ENCODE measurements at places on chromosomes 16 and 17.
A peak's percentile ranks its signal among the peaks of the same experiment; 100 is the strongest.

DNA sequence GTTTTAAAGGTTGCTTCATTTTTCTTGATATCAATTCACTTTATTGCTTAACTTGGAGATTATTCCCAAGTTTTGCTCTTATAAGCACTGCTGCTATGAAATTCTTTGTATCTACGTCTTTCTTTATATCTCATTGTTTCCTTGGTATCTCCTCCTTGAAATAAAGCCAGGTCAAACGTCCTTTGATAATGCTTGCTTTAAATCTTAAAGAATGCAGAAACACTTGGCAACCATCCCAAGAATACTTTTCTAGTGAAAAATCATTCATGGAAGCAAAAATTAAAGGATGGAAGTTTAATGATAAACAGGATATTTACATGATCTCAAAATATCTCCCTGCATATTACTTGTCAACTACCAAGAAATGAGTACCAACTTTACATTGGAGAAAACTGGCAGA, 175.2 kb downstream of the CPPED1 start:
- no peak for DNase-seq

DNA sequence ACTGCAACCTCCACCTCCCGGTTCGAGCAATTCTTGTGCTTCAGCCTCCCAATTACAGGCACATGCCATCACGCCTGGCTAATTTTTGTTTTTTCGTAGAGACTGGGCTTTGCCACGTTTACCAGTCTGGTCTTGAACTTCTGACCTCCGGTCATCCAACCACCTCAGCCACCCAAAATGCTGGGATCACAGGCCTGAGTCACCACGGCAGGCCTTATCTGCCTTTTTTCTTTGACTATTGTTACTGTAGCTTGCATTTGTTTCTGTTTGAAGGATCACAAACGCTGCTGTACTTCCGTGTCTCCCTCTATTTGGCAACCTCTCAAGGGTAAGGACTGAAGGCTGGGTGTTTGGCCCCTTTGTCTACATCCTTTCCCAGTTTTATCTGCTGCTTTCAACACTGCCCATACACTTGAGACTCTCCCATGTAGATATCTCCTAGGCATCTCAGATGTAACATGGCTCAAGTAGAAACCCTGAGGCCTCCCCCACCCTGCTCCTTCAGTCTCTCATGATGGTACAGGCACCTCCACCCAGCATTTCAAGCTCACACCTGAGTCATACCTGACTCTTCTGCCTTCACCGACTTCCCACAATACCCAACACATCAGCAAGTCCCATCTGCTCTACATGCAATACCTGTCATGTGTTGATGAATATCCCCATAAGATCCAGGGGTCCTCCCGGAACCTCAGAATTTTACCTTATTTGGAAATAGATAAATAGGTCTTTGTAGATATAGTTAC, 219.0 kb downstream of the CPPED1 start:
- DNase-seq, result no peak

- no peak for DNase-seq
These were observed 52.2 kb downstream of the NDE1 start for GRCh38 chr16:15701975-15702970.

GRCh38 chr16:370979-371514, 709 bp upstream of the MRPL28 start:
- DNase-seq, result no peak

DNA sequence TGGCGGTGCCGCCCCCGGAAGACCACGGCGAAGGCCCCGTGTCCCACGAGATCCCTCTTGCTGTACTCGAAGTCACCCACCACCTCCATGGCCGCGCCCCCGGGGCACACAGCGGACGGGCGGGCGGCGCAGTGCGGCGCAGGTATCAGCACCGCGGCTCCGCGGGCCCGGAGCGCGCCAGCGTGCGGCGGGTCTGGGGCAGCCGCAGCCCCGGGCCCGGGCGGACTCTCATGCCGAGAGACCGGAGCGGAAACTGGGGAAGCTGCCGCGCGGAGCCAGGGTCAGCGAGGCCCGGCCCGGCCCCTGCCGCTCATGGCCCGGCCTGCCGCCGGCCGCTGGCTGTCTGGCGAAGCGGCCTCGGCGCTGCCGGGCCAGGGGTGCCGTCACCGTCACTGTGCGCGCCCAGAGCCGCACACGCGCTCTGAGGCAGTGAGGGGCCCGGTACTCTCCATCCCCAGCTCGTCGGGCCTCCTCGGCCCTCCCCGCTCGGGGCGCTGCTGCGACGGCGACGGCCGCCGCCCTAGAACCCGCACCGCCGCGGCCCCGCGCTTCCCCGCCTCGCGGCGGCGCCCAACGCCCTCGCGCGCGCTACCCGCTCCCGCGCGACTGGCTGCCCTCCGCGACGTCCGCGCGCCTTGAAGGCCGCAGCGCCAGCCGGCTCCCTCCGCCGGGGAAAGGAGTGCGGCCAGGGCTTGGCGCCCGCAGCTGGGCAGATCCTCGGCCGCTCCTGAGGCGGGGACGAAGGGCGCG, at the start of gene ULK2:
TSS of gene ULK2 (minus strand) at position 608 of the 750 bp plus-strand sequence. CDS start at position 89, 519 bp downstream.
- peak; percentile 37 for DNase-seq

DNA sequence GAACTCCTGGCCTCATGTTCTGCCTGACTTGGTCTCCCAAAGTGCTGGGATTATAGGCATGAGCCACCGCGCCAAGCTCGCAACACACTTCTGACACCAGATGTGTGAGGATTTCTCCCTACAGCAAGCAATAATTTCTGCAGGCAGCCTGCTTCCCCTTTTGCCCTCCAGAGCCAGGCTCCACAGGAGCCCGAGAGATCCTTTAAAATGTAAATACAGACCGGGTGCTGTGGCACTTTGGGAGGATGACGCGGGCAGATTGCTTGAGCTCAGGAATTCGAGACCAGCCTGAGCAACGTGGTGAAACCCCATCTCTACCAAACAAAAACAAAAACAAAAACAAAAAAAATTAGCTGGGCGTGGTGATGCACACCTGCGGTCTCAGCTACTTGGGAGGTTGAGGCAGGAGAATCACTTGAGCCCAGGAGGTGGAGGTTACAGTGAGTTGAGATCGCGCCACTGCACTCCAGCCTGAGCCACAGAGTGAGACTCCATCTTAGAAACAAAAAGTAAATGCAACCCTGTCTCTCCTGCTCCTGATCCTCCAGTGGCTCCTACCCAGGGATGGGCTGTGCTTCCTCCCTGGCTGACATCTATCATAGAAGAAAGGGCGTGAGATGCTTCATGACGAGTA, 14.7 kb downstream of the C16orf96 start:
- no peak for DNase-seq

DNA sequence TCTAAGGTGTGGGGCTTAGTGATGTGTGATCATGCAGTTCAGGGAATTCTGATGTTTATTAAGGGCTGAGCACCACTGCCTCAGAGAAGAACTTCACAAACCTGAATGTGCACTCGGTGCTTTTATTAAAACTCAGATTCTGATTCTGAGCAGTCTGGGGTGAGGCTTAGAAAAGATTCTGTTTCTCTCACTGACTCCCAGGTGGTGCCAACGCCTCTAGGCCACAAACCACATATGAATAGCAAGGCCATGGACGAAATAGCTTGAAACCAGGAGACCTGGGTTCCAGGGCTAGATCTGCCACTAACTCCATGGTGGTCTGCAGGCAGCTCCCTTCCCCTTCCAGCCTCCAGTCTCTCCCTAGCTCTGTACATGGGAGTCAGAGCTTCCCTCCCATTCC, 169.1 kb downstream of the HS3ST3B1 start:
- no peak for DNase-seq

GRCh38 chr17:81898029-81898866, 3.8 kb upstream of the NPB start:
- DNase-seq, result no peak

DNA sequence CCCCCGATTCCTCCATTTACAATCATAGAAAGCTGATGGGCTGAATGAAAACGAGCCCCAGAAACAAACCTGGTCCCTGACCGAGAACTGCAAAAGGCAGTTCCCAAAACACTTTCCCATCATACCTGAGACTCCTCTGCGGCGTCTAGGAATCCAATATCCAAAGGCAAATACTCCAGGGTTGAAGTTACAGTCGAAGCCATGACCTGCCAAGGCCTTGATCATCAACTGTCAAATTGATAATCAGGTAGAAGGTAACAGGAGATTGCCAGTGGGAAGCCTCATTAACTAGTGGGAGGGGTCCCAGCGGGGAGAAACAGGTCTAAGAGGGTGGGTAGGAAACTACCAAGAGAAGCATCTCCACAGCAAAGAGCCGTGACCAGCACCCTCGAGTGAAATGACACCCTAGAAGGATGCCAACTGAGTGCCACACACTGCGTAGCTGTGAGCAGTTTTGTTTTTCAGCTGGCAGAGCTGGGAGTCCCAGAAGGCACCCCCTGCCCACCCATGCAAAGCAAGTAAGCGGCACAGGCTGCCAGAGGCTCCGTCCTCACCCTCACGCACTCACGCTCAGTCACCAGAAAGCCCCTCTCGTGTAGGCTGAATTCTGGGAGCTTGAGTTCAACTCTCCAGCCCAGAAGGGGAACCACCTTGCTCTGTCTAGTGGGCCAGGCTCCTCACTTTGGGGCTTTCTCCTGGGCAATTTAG, 146.1 kb downstream of the GAS7 start:
- DNase-seq, result no peak

DNA sequence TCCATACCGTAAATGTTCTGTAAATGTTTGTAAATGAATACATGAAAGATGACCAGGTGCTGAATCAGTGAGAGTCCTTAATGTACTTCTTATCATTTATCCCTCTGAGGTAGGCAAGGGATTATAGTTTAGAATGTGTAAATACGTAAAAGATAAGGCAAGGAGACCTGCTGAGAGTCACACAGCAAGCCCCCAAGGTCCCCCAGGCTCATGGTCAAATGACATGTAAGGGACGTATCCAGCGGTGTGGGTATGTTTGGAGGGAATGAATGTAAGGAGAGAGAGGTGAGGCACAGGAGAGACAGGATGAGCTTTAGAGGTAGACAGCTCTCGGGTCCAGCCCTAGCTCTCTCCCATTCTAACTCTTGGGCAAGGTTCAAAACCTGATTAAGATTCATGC, 341.8 kb downstream of the WWOX start:
- DNase-seq, result no peak

DNA sequence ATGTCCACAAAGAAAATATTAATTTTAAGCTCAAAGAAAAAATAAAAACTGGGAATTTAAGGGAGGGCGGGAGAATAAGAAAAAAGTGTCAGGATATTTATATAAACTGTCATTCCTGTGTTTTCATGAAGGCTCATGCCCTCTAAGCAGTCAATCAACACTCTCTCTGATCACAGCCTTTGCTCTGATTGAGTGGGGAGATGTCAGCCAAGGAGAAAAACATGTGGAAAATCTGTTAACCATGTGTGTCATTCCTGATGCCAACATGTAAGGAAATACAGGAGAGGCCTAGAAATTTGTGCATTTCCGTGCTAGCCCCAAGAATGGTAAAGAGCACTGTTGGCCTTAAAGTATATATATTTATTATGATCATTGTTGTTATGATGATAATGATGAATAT, 137.9 kb upstream of the IRX5 start:
- DNase-seq, result no peak

DNA sequence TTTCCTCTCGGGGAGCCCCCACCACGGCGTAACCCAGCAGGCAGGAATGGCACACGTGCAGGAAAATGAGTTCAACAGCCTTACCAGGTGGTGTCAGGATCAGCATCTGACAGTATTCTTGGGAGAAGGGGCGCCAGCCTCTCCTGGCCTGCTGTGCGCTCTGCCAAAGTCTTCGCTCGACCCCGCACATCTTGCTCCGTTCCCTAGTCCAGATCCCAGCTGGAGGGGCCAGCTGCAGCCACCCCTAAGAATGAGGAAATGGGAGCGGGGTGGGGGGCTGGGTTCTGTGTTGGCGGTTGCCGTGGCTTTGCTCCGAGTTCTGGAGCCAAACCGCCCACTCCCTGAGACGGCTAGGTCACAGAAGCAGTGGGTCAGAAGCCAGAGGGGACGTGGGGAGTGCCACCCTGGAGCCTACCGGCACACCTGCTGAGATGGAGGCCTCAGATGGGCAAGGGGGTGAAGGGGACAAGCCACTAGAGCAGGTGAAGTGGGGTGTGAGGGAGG, at the start of gene CHCT1:
TSS of gene CHCT1 (plus strand) at position 328 of the 504 bp plus-strand sequence. CDS start at position 432, 104 bp downstream.
- no peak for DNase-seq

DNA sequence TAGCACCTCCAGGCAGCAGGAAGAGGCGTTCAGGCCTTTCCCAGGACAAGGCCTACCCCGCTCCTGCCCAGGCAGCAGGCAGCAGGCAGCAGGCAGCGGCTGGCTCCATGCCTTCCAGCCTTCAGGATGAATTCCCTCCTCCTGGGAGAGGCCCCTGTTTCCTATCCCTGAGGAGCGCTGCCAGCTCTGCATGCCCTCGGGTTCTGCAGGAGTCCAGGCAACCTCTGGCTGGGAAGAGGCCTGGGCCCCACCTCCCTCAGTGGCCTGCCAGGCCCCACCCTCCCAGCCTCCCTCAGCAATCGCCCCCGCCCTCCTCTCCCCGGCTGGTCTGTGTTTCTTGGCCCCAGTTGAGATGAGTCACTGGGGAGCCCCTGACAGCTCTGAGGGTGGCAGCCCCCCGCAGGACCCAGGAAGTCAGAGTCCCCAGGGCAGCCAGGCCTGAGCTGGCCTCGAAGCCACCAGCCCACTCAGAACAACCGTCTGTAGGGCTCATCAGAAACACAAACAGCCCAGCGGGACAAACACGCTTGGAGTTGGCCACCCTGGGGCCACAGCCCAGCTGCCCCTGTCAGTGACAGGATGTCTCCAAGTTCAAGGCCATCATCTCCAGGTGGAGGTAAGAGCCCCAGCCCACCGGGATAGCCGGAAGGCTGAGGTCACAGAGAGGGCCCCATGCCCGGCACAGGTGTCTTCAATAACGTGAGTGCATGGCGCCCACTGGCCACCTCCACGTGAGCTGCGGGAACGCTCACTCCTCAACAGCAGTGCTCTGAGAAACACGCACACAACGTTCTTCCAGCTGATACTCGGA, 39.5 kb upstream of the CIBAR2 start:
- DNase-seq, result no peak

GRCh38 chr16:87845213-87845612, 24.1 kb downstream of the SLC7A5 start:
- no peak for DNase-seq

DNA sequence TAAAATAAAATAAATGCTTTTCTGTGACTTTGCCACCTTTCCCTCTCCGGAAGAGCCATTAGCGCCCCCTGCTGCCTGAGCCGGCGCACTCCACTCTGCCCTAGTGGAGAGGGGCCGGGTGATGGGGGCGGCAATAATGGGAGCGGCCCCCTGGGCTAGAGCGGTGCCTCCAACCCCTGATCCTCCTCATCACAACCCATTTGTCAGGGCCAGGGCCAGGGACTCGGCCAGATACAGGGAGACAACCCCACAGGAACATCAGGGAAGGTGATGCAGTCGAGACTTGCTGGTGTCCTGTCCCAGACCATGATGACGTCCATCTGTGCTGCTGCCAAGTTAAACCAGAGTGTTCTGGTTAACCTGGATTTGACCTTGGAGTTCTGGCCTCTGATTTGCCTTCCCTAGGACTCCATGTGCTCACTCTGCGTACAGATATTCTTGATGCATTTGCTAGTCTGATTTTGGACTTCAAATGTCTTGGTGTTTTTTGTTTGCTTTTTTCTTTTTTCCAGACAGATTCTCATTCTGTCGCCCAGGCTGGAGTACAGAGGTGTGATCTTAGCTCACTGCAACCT, 46.1 kb upstream of the BPTF start:
- peak; percentile 3 for DNase-seq

GRCh38 chr17:47776330-47777197, 43.5 kb downstream of the TBX21 start:
- peak; percentile 68 for DNase-seq
